ENCODE measurements at places on chromosomes 16 and 17. TPM values are rescaled to one million over a fixed set of nuclear protein-coding genes. Genes with fewer than 3 reads are reported as not detected.

Gene PPP1R27
- not detected for polyA plus RNA-seq

Gene UTS2R
- not detected for polyA plus RNA-seq

Gene BTBD17
- not detected for polyA plus RNA-seq

Gene ASPA
- polyA plus RNA-seq: not detected

Gene ADAP2
- polyA plus RNA-seq: 3.7 TPM

Gene ARMC7
- 13.1 TPM for polyA plus RNA-seq

Gene SLC13A5
- polyA plus RNA-seq: 0.15 TPM

Gene KRT31
- polyA plus RNA-seq: not detected

Gene MYH1
- polyA plus RNA-seq: not detected

Gene ST6GALNAC2
- 0.59 TPM for polyA plus RNA-seq

Gene TADA2A
- 10.3 TPM for polyA plus RNA-seq

Gene NPIPA5
- not detected for polyA plus RNA-seq

Gene CCDC200
- not detected for polyA plus RNA-seq

Gene KRT23
- polyA plus RNA-seq: not detected

Gene C17orf107
- polyA plus RNA-seq: 0.30 TPM

Gene NTN1
- polyA plus RNA-seq: 0.20 TPM

Gene ZNF423
- 0.04 TPM for polyA plus RNA-seq

Gene FAAP100
- polyA plus RNA-seq: 17.7 TPM

Gene TMEM170A
- 14.4 TPM for polyA plus RNA-seq

Gene NEUROD2
- not detected for polyA plus RNA-seq

Gene KRT222
- polyA plus RNA-seq: 1.8 TPM

Gene TEDC2
- 22.6 TPM for polyA plus RNA-seq

Gene TMEM100
- not detected for polyA plus RNA-seq

Gene CD68
- 11.6 TPM for polyA plus RNA-seq

Gene IL17C
- polyA plus RNA-seq: not detected

Gene SYNGR3
- 5.0 TPM for polyA plus RNA-seq

Gene ZNF597
- polyA plus RNA-seq: 1.1 TPM

All from A549 (cell line).